ENCODE measurements at places on chromosomes 2 and 18.

DNA sequence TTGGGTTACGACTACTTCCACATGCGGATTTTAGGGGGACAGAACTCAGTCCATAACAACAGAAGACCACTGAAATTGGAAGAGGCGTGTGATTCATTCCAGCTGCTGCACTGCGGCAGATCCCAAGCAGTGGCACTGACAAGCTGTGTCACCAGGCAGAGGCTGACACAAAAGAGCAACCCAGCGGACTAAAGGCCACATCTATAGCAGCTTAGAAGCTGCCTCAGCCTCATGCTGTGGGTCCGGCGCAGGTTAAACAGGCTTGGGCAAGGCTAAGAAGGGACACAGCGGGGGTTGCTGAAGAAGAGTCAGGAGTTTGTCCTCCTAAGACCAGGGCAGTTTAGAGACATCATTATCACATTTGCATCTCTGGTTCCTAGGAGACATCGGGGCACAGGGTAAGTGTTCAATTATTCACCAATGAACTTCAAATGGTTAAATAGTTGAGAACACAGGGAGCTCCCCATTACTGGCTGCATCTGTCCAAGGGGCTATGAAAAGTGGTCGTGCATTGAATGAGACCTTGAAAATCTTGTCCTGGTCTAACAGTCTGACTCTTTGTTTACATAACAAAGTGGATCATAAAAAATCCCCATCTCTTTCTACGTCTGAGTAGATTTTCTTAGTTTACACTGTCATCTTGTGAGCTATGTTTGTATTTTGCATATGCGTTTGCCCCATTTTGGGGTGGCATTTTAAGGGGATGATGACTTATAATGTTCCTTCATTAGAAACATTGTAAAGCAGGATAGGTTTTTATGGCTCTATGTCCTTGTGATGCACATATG, 162.3 kb upstream of the TRIB2 start:
- DNase-seq: no peak

GRCh38 chr2:10989782-10990181, 78.0 kb downstream of the KCNF1 start:
- DNase-seq: no peak

DNA sequence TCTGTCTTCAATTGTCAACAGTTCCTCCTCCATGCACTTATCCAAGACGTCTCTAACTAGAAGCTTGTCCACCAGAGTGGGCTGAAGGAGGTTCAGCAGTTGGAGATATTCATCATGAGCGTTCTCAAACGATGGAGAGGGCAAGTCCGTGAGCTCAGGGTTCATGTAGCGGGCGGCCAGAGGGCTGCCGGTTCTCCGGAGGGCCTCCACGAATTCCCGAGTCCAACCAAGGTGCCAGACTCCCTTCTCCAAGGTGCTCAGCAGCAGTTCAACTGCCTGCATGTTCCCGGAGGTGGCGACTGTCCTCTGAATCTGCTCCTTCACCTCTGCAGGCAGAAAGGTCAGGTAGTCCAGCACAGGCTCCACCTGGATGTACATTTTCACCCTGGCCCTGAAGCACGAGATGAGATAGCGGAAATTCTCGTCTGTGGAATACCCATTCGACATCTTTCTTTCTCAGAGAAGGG, 590 bp downstream of the IFIH1 start:
- no peak for DNase-seq

DNA sequence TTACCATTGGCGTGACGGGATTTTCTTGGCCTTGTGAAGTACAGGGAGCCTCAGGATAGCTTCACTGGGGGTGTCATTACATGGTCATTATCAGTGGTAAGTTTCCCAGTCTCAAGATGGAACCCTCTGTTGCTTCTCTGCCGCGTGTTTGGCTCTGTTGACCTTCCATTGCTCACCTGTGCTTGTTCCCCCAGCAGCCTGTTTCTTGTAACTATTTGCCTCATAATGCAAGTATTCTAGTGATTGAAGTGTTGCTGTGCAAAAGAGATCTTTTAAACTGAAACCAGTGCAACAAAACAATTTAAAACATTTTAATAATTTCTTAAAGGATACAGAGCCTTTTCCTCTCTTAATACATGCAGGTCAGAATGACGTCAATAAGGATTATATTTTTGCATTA, 24.6 kb downstream of the PRKCE start:
- no peak for DNase-seq

- no peak for DNase-seq
Measured at GRCh38 chr18:13700153-13700552, 26.2 kb downstream of the FAM210A start.

- DNase-seq: no peak
Measured at GRCh38 chr2:63058921-63059792, 8.5 kb downstream of the OTX1 start.
